ENCODE measurements at places on chromosomes 6 and 20.

DNA sequence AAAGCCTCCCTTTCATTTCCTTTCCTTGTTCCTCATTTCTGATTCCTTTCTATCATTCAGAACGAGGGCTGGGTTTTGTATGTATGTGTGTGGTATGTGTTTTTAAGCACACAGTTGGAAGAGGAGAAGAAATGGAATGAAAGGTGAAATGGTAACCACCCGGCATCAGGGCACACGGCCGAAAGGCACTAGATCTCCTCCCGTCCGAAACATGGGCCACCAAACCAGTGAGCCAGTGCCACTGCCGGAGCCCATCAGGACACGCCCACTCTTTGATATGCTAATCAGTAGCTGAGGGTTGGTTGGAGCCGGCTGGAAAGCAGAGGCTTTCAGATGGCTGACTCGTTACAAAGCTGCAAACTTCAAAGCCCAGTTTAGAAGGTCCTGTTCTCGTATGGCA, 228.6 kb upstream of the JARID2 start:
- DNase-seq: peak; percentile 21

DNA sequence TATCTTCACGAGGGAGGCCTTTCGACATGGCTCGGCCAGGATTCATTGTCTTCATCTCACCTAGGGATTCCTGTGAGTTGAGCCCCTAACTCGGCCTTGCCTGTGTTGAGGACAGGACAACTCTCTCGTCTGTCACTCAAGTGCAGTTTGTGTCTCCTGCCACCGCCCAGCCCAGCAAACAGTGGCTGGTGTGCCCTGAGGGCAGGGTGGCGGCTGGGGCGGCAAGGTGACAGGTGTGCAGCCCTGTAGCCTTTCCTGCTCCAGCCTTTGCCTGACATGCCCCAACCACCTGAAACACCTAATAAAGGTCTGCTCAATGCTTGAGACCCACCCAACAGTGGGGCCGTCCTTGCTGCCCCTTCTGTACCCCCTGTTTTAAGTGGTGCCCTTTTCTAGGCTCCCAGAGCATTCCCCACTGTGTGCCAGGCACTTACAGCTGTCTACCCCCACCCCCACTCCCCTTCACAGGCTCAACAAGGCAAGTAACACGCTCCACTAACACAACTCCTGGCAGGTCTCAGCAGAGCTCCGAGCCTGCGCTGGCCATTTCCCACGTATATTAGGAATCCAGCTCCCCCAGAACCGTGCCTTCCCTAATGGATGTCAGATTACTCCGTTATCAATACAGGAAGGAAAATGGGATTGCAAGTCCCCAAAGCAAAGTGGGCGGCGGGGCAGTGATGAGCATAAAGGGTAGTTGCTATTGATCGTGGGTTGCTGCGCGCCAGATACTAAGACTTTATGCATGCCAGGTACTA, 17.7 kb downstream of the GFRA4 start:
- no peak for DNase-seq

- DNase-seq: no peak
Measured at GRCh38 chr6:56649053-56649769, 6.5 kb upstream of the DST start.

- no peak for DNase-seq
Measured at GRCh38 chr20:16596991-16597390, 23.7 kb upstream of the KIF16B start.

DNA sequence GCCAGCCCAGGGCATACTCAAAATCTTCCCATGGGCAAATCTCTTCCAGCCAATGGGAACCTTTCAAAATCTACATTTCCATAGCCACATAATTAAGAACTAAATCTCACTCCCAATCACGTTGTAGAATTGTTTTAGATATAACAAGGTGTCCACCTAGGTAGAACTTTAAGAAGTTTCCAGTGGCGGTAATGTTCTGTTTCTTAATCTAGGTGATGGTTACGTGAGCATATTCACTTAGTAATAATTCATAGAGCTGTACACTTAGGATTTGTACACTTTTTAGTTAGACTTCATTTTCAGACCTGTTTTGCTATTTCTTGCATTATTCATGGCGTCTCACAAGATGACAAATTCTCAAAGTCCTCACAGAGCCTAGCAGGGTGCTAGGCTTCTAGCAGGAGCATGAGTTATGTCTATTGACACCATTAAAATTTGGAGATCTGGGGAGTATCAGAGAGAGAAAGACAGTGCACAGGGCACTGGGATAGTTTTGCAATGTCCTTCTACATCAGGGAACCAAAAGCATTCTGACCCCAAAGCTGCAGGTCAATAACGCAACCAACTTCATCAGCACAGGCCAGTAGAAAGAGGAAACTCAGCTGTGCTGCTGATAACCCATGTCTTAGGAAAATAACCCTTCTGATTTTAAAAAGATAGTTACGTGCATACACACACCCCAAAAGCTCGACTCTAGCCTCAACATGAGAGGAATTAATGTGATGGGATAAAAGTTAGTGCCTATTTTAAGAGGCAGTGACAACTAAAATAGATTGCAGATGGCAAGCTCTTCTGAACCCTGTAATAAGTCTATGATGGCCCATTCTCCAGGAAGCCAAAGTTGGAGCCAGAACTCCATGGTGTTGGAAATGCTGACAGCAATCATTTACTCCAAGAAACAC, 518.1 kb upstream of the JARID2 start:
- no peak for DNase-seq

- DNase-seq: no peak
Measured at GRCh38 chr6:102936959-102937358, 1543.5 kb downstream of the GRIK2 start.

- DNase-seq: peak; percentile 40
Measured at GRCh38 chr6:16132909-16133308, 4.0 kb downstream of the MYLIP start.

Data from GM12865 (cell line).